ENCODE measurements at places on chromosomes 3 and 15. TPM values are rescaled to one million over a fixed set of nuclear protein-coding genes. Genes with fewer than 3 reads are reported as not detected.

Gene RTP4
- not detected for total RNA-seq

Gene BOC
- 15.7 TPM for total RNA-seq

Gene ZPLD1
- not detected for total RNA-seq

Gene CELSR3
- total RNA-seq: 1.6 TPM

Gene ANKUB1
- total RNA-seq: not detected

Gene GOLGA8R
- total RNA-seq: 6.7 TPM

Gene LMAN1L
- total RNA-seq: 0.11 TPM

Gene FSD2
- total RNA-seq: not detected

Gene ITGA11
- 0.79 TPM for total RNA-seq

Gene HYPK
- 4.6 TPM for total RNA-seq

Gene TMEM266
- total RNA-seq: 3.1 TPM

Gene CERS3
- under 0.01 TPM for total RNA-seq

Gene PDCD7
- total RNA-seq: 18.3 TPM

Gene SMCO1
- not detected for total RNA-seq

Gene IQCH
- 4.3 TPM for total RNA-seq

Gene CCR2
- total RNA-seq: not detected

Gene COL6A5
- total RNA-seq: not detected

Gene HOMER2
- 9.7 TPM for total RNA-seq

Gene CLEC3B
- not detected for total RNA-seq

Gene PDE12
- total RNA-seq: 38.6 TPM

Gene GABRG3
- total RNA-seq: not detected

Gene NMD3
- total RNA-seq: 77.3 TPM

Gene ALDH1L1
- 0.39 TPM for total RNA-seq

Gene GOLGA6A
- total RNA-seq: 0.54 TPM

Gene C15orf62
- 0.33 TPM for total RNA-seq

Gene MCF2L2
- total RNA-seq: 0.98 TPM

Gene PCOLCE2
- 0.39 TPM for total RNA-seq

Gene DUOXA2
- not detected for total RNA-seq

Gene CIB2
- 23.6 TPM for total RNA-seq

Gene SAMD7
- not detected for total RNA-seq

Gene GOLGA8J
- total RNA-seq: not detected

Gene TMEM212
- total RNA-seq: not detected

Gene ROBO1
- total RNA-seq: 30.2 TPM

Measured in placental epithelial cell (primary cell).